T-helper 9 cell (primary cell): ENCODE measurements at places on chromosomes 16 and 17.

- peak; percentile 87 for DNase-seq
Measured at GRCh38 chr17:7856811-7857712, at the start of gene NAA38. Gene NAA38, minus strand, starts transcription at chr17:7857559. Its CDS starts 96 bp downstream, at chr17:7857463.

DNA sequence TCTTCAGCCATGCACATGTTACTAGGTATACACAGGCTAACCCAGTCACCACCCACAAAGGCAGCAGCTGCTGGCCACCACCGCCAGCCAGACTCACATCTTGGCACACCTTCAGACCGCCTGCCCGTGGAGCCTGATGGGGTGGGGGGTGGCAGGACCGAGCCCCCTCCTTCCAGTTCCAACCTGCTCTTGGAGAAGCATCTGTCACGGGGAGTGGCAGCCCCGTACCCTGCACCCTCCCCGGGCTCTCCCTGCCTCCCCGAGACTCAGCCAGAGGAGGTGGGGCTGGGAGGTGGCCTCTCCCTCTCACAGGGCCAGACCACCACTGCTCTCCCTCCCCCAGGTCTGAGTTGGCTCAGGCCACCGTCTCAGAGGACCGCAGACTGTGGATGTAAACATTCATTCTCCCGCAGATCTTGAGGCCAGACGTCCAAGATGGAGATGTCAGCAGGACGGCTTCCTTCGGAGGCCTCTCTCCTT lies 11.3 kb upstream of the RBFOX3 start:
- DNase-seq, result no peak

DNA sequence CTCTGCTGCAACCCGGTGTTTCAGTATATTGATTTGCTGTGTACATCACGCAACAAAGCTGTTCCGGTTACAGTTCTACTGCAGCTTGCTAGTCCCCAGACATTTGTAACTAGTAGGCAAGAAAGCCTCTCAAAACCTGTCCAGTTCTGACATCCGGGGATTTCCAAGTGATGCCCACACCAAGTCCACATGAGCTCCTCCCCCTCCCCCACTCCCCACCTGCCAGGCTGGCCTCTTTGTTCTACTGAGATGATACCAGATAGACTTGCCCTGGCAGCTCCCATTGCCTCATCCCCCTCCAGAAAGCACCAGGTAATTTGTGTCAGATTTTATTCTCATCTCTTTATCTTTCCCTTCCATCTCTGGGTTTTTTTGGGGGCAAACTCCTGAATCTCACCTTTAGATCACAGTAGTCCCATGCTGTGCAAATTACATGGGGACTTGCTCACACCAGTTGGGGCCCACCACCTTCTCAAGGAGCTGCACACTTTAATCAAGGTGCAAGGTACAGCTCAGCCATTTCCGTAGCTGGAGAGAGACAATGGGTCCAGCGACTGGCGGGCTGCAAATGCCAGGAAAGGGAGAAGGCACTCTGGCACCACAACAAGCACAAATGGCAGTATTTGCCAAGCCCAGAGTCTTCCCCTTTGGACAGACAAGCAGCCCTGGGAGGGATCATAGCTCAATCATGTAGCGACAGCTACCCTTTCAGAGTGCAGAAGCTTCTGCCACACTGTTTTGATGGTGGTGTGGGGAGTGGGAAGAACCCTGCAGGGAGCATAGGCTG lies 183.1 kb downstream of the CYLD start:
- DNase-seq, result no peak

DNA sequence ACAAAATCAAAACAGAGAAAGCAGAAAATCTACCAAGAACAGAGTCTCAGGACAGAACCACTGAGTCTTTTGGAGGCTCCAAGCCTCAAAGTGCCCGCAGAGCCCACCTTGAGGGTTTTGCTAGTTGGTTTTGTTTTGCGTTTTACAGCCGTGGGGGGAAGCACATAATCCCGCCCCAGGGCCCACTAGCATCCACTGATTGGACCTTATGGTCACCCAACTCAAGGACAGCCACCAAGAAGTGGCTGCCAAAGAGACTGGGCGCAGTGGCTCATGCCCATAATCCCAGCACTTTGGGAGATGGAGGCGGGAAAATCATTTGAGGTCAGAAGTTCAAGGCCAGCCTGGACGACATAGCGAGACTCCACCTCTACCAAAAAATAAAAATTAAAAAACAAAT lies 9.9 kb downstream of the ALOX15B start:
- no peak for DNase-seq

GRCh38 chr16:69863401-69864281 lies 87.5 kb upstream of the CLEC18A start:
- no peak for DNase-seq

GRCh38 chr17:72816406-72816805 lies 276.1 kb downstream of the SLC39A11 start:
- no peak for DNase-seq

- DNase-seq, result no peak
Measured at GRCh38 chr16:28107232-28107631, 43.7 kb upstream of the GSG1L start.

- DNase-seq, result no peak
Measured at GRCh38 chr16:67406111-67406971, 9.9 kb downstream of the ZDHHC1 start.

DNA sequence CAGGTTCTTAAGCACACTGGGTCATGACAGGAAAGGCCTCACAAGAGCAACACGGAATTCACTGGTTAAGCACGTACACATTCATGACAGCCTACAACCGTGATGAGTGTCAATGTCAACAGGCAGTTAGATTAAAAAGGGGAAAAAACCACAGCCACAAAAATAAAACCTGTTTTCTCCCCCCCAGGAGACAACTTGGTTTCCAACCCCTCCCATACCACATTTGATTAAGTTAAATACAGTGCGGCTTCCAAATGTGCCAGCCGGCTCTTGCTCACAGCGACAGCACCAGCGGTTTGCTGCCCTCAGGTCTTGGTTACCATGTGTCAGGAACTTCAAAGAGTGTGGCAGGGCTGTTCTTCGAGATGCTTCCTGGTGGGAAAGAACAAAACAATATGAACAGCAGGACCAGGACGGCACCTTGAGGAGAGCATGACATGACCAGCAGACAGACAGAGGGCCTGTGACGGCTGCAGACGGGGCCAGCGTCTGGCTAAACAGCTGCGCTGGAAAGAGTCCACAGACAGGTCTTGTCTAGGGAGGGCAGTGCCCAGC lies 193.6 kb downstream of the PARN start:
- DNase-seq, result no peak

DNA sequence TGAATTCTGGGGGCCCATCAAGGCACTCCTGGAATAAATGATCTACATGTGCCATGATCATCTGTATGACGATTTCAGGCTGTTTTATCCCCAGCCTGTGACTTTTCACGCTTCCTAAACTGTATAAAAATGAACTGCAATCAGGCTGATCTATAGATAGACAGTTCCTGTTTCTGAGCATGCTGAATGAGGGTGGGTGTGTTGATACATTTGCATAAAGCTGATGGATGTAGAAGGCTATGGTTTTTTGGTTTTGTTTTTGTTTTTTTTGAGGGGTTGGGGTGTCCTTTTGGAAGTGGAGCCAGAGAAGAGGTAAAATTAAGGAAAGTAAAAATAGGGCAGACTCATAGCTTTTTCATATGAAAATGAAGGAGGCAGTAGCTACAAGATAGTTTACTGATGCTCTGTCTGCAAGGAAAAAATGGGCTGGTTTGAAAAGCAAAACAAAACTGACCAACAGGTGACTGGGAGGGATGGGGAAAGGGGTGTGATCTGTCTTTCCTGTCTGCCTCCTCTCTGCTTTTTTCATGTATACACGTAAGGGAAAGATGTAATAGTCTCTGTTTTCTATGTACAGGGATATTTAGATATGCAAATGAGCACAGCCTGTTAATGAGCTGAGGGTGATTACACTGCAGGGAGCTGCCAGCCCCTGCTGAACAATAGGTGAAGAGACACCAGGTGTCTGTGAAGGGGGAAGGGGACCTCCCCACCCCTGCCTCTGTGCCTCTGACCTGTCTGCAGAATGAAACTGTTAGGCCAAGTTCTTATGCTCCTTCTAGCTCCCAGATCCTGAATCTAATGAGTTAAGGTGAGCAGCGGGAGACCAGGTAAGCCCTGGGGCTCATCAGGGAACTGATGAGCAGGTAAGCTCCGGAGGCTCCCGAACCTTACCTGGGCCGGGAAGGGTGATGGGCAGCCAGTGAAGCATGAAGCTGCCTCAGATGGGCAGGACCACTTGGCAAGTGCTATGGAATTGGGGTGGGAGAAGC lies 46.6 kb upstream of the LYRM9 start:
- no peak for DNase-seq

DNA sequence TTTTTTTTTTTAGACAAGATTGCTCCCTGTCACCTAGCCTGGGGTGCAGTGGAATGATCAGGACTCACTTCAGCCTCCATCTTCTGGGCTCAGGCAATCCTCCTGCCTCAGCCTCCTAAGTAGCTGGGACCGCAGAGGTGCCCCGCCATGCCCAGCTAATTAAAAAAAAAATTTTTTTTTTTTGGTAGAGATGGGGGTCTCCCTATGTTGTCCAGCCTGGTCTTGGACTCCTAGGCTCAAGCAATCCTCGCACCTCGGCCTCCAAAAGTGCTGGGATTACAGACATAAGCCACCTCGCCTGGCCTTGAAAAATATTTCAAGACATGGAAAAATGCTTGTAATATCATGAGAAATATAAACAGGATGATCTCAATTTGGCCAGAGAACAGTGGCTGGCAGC lies 42.9 kb downstream of the HAPSTR1 start:
- no peak for DNase-seq

DNA sequence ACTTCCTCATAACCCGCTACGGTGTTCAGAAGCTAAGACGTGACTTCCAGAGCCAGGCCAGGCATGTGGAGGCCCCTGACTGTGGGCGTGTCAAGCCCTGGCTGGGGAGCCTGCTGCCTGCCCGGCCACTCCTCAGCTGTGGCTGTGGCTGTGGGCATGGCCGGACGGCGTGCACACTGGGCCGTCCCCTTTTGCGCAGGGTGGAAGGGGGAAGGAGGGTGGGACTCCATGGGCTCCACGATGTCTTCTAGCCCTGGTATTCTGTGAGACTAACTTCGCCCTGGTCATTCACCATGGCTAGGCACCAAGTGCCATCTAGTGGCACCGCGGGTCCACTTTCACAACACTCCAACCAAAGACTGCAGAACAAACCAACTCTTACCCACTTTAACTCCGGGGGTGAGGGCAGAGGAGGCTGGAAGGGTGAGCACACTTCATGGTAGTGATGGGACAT lies 67.9 kb downstream of the N4BP1 start:
- no peak for DNase-seq

- DNase-seq, result no peak
Measured at GRCh38 chr17:79544142-79544914, 66.5 kb downstream of the RBFOX3 start.

DNA sequence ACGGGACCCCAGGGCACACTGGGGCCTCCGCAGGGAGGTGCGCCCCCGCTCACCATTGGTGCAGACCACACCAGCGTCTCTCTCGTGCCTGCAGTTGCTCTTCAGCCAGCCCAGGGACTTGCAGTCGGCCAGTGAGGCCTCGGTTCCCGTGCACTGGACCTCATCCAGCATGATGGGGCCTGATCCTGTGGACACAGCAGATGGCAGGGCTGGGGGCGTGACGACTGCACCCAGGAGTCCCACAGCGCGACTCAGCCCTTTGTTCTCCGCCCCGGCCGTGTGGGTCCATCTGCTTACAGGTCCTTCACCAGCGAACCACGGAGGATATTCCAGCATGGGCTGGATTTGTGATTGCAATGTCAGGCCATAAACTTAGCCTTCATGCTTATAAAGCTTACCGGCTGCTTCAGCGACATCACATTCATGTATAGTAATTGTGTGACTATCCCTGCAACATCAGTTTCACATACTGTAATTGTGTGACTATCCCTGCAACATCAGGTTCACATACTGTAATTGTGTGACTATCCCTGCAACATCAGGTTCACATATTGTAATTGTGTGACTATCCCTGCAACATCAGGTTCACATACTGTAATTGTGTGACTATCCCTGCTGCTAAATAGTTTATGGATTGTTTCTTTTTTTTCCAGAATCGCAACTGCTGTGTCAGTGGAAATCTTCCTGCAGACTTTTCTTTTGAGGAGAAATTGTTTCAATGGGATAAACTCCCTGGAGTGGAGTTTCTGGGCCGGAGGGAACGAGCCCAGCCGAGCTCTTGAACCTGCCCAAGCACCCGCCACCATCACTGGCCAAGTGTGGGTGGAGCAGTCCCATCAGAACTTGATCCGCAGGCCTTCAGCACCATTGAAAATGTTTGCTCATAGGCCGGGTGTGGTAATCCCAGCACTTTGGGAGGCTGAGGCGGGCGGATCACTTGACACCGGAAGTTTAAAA lies 4.8 kb downstream of the LGALS3BP start:
- DNase-seq, result no peak

- DNase-seq, result no peak
Measured at GRCh38 chr16:80233097-80233835, 307.5 kb upstream of the DYNLRB2 start.

DNA sequence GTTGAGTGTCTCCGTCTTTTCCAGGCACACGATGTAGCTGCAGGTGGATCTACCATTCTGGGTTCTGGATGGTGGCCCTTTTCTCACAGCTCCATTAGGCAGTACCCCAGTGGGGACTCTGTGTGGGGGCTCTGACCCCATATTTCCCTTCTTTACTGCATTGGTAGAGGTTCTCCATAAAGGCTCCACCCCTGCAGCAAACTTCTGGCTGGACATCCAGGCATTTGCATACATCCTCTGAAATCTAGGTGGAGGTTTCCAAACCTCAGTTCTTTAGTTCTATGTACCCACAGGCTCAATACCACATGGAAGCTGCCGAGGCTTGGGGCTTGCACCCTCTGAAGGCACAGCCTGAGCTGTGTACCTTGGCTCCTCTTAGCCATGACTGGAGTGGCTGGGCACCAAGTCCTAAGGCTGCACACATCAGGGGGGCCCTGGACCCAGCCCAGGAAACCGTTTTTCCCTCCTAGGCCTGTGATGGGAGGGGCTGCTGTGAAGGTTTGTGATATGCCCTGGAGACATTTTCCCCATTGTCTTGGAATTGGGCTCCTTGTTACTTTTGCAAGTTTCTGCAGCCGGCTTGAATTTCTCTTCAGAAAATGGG lies 14.0 kb downstream of the ABCC1 start:
- no peak for DNase-seq

DNA sequence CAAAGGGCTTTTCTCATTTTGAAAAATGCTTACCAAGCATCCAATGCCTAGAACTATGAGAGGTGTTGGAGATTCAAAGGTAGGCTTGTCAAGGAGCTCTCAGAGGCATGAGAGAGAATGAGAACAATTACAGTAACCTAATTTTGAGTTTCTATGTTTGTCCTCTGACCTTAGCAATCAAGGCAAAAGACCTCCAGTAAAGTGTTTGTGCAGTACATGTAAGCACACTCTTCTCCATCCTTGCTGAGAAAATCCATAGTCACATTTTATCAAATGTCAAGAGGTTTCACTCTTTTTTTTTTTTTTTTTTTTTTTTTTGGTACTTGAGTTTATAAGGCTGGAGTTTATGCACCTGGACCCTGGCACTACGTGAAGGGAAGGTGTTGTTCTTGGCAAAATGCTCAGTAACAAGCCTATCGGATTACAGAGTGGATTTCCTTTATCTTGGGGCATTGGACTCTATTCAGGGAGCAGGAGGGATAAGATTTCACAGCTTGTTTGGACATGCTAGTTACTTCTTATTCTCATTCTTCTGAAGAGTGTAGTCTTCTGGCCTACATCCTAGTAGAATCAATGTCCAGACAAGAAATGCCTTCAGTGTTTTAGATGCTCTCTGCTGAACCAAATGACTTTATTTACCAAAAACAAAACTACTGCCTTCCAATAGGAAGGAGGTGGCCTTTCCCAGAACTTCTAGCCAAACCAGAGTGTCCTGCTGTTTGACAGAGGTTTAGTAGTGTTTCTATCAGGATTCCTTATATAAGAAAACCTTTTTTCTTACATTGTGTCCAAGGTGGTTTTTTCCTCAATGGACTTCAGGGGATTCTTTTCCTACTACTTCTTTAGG lies 21.9 kb downstream of the KCNJ2 start:
- DNase-seq, result no peak

- no peak for DNase-seq
Measured at GRCh38 chr16:30893417-30893743, 497 bp downstream of the BCL7C start.
